ENCODE measurements at places on chromosomes 11 and 22.

GRCh38 chr11:27075192-27075591 is 34.6 kb downstream of the BBOX1 start:
- no peak for DNase-seq

GRCh38 chr22:45192701-45193187 is 29.0 kb downstream of the NUP50 start:
- no peak for DNase-seq

- no peak for DNase-seq
Observed at GRCh38 chr11:22454461-22455090, 116.4 kb downstream of the SLC17A6 start.

DNA sequence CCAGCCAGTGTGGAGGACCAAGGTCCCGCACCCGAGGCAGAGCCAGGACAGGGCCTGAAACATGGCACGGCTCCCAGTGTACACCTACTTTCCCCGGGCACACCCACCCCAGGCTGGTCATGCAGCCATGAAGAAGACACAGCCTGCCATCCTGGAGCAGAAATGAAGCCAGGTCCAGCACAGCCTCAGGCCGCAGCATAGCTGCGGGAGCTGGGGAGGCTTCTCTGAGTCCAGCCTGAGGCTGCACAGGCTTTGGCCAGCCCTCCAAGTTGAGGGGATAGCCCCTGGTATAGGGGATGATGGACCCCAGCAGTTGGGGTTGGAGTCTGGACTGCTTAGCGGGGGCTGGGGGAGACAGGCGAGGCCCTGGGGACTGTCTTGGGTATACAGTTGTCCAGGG is 2.9 kb upstream of the HDAC10 start:
- DNase-seq: no peak

DNA sequence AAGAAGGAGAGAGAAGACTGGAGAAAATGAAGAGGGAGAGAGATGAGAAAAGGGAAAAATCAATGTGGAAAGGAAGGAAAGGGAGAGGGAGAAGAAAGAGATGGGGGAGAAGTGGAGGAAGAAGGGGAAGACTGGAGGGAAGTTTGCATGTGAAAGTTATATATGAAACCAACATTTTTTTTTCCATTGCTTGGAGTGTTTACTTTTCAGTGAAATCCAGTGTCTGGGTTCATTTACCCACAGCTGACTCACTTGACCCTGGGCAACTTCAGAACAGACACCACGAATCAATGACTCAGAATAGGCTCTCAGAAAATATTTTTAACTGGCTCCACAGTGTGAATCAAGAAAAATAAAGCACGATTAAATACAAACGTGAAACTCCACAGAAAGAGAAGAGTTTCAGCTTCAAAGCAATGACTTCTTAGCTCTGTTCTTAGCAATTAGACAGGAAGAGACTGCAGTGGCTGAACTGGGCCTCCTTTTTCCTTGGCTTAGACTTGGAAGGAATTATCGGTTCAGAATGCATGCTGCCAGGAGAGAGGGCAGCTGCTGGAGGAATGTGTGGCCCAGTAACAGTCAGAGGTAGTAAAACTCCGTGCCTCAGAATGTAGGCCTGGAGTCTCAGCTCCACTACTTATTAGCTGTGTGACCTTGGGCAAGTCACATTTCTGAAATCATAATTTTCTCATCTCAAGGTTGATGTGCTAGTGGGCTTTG is 237.5 kb downstream of the MIAT start:
- no peak for DNase-seq

Data from activated naive CD4-positive, alpha-beta T cell treated with anti-CD3 and anti-CD28 coated beads, Interleukin-2, amount 10 ng/mL, durations not matched to agents 7 days and 5 days (primary cell).